Smooth muscle cell of the brain vasculature (primary cell): ENCODE measurements at places on chromosomes 7 and 10.
A peak's percentile ranks its signal among the peaks of the same experiment; 100 is the strongest.

DNA sequence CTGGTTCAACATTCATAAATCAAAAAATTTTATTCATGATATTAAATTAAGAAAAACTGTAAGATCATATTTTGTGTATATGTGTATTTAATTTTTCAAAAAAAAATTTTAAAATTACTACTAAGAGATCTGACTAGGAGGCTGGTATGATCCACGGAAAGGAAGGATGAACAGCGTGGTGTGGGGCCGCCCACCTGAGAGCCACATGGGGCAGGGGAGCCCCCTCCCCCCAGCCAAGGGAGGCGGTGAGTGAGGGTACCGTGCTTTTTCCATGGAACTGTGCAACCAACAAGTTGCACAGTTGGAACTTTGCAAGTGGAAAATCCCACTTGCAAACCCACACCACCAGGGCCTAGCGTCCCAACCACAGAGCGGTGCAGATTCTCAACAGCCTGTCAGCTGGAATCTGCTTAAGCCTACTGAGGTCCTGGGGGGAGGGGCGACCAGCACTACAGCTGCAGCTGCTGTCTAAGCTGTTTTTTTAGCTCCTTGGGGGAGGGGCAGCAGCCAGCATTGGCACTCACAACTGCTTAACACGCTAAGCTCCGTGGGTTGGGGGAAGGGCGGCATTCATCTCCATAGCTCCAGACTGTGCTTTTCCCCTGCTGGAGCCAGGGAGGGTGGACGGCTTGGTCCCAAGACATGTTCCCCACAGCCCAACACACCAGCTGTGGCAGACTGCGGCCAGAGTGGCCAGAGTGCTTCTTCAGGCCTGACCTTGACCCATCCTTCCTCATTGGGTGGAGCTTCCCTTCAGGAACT, 94.2 kb upstream of the IGFBP3 start:
- DNase-seq = peak; percentile 50

DNA sequence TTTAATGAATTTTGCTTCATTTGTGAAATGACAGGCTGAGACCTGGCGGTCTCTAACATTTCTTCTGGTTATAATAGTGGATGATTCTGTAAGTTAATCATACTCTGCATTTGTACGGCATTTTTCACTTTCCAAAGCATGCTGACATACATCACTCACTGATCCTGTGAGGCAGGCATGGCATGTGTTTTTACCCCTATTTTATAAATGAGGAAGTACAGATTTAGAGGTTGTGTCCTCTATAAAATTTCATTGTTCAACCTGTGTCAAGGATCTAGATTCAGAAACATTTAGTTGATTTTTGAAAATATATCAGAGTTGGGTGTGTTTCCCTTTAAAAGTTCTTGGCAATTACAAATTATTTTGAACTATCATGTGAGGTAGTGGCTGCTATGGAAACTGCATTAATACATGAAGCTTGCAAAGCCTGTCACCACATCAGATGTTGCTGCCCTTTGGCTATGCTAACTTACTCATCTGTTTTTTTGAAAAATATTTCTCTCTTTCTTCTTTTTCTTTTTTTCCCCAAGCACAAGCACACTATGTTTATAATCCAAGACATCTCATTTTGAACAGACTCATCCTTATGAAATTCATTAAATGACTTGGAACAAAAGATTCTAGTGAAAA, 172.7 kb downstream of the GNAI1 start:
- peak; percentile 40 for DNase-seq

DNA sequence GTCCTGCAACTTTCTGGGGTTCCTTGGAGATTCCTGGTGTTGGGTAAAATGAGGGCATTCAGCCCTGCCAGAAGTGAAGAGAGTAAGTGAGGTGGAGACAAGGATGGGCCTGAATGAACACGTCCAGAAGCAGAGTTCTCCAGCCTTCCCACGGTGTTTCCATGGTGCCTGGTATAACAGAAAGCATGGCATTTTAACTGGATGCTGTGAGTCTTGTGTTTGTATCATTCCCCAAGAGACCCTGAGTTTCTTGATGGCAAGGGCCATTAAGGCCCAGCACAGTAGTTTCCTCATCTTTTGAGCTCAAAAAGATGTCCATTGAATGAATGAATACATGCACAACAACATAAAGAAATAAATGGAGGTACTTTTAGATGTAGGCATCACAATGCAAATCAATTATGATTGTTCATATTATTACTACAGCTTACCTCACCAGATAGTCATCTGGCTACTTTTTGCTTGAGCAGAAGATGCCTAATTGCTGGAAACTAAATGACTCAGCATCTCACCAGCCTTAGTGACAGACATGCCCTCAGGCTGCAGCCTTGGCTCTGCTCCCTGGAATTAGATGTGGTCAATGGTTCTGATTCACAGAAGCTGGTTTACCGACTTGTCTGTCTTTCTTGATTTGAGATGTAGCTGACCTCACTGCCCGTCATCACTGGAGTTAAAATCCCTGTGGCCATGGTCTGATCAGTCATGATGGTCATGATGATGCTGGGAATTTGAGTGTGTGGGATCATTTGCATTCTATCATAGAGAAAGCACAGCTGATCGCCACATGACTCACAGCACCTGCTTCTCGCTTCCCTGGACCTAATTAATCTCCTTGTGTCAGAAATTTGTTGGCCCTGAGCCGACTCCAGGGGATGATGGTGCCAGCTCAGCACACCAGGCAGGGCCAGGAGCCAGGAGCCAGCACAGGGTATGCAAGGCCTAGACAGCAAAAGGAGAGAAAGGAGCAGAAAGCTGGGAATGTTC, 83.9 kb downstream of the CXCL12 start:
- no peak for DNase-seq

DNA sequence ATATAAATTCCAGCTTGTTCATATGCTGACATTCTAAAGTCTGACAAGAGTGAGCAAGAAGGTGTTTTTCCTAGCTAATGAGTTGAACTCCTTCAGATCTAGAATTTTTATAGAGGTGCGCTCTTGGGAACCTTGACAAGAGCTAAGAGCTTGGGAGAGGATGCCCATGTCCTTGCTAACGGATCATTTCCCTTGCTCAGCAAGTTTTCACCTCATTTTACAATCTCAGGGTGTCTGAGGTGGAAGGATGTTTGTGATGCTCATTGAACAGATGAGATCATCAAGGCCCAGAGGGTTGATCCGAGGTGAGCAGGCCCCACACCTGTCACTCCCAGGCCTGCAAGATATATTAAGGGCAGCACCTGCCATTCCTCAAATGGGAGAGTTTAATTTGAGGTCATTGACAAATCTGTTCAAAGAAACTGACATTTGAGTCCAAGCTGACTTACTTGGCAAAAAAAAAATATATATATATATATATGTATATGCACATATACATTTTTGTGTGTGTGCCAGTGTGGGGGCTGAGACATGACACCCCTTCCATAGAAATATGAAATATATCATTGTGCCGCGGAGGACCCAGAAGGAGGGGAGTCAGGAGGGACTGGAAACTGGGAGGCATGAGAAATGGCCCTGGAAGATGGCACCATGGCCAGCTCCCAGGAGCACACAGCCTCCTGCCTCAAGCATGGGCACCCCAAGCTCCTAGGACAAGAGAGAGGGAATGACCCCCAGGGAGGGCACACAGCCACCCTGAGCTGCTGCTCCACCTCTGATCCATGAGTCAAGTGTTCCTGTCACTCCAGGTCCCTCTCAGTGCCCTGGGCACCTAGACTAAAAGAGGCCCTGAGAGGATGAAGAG, 17.3 kb upstream of the TMEM72 start:
- DNase-seq = no peak

DNA sequence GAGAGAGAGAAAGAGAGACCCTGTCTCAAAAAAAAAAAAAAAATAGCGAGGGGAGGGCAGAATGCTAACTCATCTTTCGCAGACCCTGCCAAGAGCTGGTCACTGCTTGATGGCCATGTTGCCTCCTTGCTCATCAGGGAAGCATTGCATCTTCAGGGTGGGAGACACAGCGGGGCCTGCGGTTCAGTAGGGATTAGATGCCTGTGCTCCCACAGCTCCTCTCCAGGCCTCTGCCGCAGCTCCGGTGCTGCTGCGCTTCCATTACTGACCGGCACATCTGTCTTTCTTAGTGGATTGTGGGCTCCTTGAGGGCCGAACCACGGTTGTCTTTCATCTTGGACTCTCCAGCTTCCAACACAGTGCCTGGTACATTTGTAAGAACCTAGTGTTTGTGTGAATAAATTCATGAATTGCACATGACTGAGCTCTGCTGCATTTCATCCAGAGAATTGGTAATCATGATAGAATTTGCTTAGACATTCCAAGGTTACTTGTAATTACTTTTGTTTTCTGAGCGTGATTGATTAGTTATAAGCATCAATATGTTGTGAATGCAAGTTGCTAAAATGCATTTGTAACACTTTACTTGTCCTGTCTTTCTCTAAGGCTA, 16.8 kb downstream of the HK1 start:
- no peak for DNase-seq
